ENCODE measurements at places on chromosomes 5 and 9.
A peak's percentile ranks its signal among the peaks of the same experiment; 100 is the strongest.

DNA sequence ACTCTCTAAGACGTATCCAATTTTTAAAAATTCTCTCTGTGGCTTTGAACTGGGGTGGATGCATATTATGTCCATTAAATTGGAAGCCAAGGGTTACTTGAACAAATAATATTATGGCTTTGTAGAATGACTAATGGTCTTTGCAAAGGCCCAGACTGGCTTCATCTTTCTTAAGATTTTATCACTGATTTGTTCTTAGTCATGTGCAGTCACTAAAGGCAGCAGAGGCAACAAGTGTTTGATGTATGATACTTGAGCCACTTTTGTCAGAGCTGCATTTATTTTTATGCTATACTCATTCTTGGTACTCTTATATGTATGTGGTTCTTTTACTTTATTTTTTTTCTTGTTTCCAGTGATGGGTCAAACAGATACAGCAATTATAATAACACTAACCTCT, 152.2 kb downstream of the NR2F1-AS1 start:
- ATAC-seq, result no peak
- H3K4me1 ChIP-seq, result no peaks in the 10 kb centered on the region
- H3K27ac ChIP-seq, result no peak overlapping the region
- no peaks in the 10 kb centered on the region for H3K36me3 ChIP-seq
- peaks cover 8% of the 10 kb centered on the region for H3K27me3 ChIP-seq

GRCh38 chr5:157955541-157956172, 96.7 kb upstream of the CLINT1 start:
- H3K27me3 ChIP-seq, result peaks cover 15% of the 10 kb centered on the region
- no peak for ATAC-seq
- peaks cover 4% of the 10 kb centered on the region for H3K4me1 ChIP-seq
- no peak overlapping the region for H3K27ac ChIP-seq
- H3K4me3 ChIP-seq, result no peak overlapping the region

DNA sequence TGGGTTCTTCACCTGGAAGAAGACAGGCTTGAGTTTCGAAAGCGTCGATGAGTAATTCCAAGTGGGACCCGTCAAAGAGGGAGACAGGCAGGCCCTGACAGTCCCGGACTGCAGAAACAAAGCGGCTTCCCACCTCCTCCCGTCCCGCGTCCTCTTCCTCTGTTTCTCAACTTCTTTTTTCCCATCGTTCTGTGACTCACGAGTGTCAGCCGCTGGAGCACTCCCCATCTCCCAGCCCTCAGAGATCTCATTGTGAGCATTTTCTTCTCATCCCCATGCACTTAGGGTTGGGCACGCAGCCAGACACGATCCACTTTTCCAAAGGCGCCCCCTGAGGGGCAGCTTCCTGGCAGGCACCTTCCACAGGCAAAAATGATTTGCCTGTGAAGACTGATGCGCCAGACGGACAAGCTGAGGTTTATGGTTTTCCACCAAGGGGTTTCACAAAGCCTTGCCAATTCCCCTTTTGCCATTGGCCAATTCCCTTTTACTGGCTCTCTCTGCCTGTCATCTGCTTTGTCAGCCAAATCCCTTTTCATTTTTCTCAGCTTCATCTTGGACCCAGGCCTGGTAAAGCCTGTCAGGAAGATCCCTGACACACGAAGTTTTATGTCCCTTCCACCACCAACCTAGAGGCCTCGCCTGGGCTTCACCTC, 86.5 kb upstream of the ANKRD55 start:
- H3K36me3 ChIP-seq, result peaks cover 18% of the 10 kb centered on the region
- H3K4me3 ChIP-seq, result peak overlapping the region; percentile 82
- no peaks in the 10 kb centered on the region for H3K27me3 ChIP-seq

- no peak for ATAC-seq
- no peaks in the 10 kb centered on the region for H3K36me3 ChIP-seq
- H3K27ac ChIP-seq, result no peak overlapping the region
Measured at GRCh38 chr9:4164356-4164755, 135.5 kb downstream of the GLIS3 start.

DNA sequence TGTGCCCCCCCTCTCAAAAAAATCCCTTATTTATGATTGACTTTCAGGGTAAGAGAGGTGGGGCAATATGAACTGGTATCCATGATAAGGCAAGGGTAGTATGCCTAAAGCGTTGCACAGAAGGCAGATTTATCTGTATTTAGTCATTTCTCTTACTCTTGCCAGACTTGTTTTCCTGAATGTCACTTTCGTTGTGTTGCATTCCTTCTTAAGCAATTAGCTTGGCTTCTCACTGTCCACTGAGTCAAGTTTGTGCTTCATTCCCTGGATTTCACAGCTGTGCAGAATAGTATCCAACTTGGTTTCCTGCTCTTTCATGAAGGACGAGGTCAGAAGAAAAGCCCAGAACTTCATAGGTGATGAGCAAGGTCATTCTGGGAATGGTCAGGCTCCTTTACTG, 301.5 kb upstream of the ACTBL2 start:
- H3K36me3 ChIP-seq, result no peaks in the 10 kb centered on the region
- no peak for ATAC-seq
- H3K4me1 ChIP-seq, result no peaks in the 10 kb centered on the region
- H3K27ac ChIP-seq, result no peak overlapping the region
- peaks cover 19% of the 10 kb centered on the region for H3K27me3 ChIP-seq
